ENCODE measurements at places on chromosomes 2 and 18. TPM values are rescaled to one million over a fixed set of nuclear protein-coding genes. Genes with fewer than 3 reads are reported as not detected.

DCDC2C gene
- total RNA-seq: not detected

SOWAHC gene
- 0.75 TPM for total RNA-seq

GATA6 gene
- 0.91 TPM for total RNA-seq

CENPA gene
- not detected for total RNA-seq

NAT8 gene
- total RNA-seq: not detected

GBX2 gene
- total RNA-seq: not detected

KYNU gene
- 0.40 TPM for total RNA-seq

DNA sequence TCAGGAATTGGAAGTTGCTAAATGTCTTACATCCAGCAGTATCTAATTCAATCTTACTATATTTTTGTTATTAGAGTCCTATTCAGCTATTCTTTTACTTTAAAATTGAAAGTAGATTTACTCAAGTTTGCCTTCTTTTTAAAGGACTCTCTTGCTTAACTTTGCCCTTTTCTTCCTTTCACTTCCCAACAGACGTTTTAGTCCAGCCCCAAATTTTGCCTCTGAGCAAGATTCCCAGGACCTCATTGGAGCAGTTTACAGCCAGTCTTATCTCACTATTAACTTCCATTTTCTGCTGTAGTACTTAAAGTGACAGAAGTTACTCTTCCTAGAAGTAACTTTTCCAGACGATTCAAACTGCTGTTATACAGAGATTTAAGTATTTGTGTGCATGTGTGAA lies 1.7 kb upstream of the PRKD3 start:
- H3K4me3 ChIP-seq: peak overlapping the region; percentile 94
- no peak for DNase-seq
- no peaks in the 10 kb centered on the region for H3K27me3 ChIP-seq
- H3K4me1 ChIP-seq: peaks cover 15% of the 10 kb centered on the region

- H3K27me3 ChIP-seq: no peaks in the 10 kb centered on the region
- H3K4me1 ChIP-seq: peaks cover 7% of the 10 kb centered on the region
- no peak for DNase-seq
Observed at GRCh38 chr18:32383050-32383819, 87.4 kb downstream of the GAREM1 start.

- no peaks in the 10 kb centered on the region for H3K4me1 ChIP-seq
- H3K27me3 ChIP-seq: no peaks in the 10 kb centered on the region
- H3K4me3 ChIP-seq: no peak overlapping the region
- DNase-seq: no peak
- no peaks in the 10 kb centered on the region for H3K36me3 ChIP-seq
- no peak overlapping the region for H3K27ac ChIP-seq
Observed at GRCh38 chr2:153005071-153005730, 286.8 kb downstream of the ARL6IP6 start.

- no peak for DNase-seq
- no peak overlapping the region for H3K4me3 ChIP-seq
- H3K4me1 ChIP-seq: peaks cover 4% of the 10 kb centered on the region
- H3K36me3 ChIP-seq: no peaks in the 10 kb centered on the region
Observed at GRCh38 chr2:30443081-30443480, 4.0 kb upstream of the LCLAT1 start.

DNA sequence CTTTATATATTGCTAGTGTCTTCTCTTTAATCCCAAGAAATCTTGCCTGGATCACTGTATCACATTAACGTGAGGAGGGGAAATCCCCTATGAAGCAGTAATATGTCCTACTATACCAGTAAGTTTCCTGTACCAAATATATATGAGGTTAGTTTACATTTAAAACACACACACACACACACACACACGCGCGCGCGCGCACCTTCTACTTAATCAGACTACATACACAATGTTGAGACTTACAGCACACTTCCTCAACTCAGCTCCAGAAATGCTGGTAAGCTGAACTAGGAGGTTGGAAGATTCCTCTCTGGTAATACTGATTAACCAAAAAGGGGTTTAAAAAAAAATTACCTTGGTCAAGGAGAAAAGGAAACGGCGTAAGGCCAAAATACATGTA lies 49.3 kb downstream of the USP34 start:
- DNase-seq: no peak
- H3K4me1 ChIP-seq: peaks cover 39% of the 10 kb centered on the region
- no peak overlapping the region for H3K4me3 ChIP-seq
- no peaks in the 10 kb centered on the region for H3K27me3 ChIP-seq
- no peak overlapping the region for H3K27ac ChIP-seq

GRCh38 chr2:178159966-178160365 lies 34.3 kb upstream of the OSBPL6 start:
- H3K4me1 ChIP-seq: no peaks in the 10 kb centered on the region
- no peak overlapping the region for H3K27ac ChIP-seq
- no peak for DNase-seq
- no peaks in the 10 kb centered on the region for H3K27me3 ChIP-seq

DNA sequence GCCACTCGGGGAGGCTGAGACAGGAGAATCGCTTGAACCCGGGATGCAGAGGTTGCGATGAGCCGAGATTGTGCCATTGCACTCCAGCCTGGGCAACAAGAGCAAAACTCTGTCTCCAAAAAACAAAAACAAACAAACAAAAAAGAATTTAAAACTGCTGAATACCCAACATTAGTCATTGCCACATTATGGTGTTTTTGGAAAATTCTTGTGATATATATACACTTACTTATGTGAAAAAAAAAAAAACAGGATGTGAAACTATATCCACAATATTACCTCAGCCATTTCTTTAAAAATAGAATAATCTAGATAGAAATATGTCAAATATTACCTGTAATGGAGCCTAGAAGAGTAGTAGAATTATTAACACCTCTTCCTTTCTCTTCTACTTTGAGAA lies 288.3 kb upstream of the FN1 start:
- H3K4me3 ChIP-seq: no peak overlapping the region
- no peak for DNase-seq
- no peak overlapping the region for H3K27ac ChIP-seq
- no peaks in the 10 kb centered on the region for H3K36me3 ChIP-seq
- no peaks in the 10 kb centered on the region for H3K4me1 ChIP-seq
- no peaks in the 10 kb centered on the region for H3K27me3 ChIP-seq

DNA sequence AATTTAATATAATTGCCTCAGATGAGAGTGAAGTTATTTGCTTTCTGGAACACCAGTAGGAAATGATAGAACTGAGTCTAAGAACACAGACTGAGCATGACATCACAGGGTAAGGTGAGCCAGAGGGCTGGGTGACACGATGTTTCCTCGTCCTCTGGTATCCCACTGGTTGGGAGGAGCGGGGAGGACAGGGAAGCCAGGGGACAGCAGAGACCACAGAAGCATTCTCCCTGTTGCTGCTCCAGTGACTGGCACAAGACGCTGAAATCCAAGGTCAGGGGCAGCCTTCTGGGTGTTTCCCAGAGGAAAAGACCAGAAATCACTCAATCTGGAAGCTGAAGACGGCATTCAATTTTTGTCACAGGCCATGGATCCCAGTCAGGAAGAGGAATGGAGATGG lies 363.4 kb upstream of the SOX11 start:
- no peaks in the 10 kb centered on the region for H3K27me3 ChIP-seq
- no peaks in the 10 kb centered on the region for H3K36me3 ChIP-seq
- no peak overlapping the region for H3K4me3 ChIP-seq
- H3K27ac ChIP-seq: no peak overlapping the region
- H3K4me1 ChIP-seq: no peaks in the 10 kb centered on the region
- DNase-seq: no peak

GRCh38 chr2:217402761-217403383 lies 543.0 kb upstream of the TNP1 start:
- DNase-seq: no peak
- no peaks in the 10 kb centered on the region for H3K27me3 ChIP-seq
- no peak overlapping the region for H3K27ac ChIP-seq
- H3K4me1 ChIP-seq: peaks cover 12% of the 10 kb centered on the region

DNA sequence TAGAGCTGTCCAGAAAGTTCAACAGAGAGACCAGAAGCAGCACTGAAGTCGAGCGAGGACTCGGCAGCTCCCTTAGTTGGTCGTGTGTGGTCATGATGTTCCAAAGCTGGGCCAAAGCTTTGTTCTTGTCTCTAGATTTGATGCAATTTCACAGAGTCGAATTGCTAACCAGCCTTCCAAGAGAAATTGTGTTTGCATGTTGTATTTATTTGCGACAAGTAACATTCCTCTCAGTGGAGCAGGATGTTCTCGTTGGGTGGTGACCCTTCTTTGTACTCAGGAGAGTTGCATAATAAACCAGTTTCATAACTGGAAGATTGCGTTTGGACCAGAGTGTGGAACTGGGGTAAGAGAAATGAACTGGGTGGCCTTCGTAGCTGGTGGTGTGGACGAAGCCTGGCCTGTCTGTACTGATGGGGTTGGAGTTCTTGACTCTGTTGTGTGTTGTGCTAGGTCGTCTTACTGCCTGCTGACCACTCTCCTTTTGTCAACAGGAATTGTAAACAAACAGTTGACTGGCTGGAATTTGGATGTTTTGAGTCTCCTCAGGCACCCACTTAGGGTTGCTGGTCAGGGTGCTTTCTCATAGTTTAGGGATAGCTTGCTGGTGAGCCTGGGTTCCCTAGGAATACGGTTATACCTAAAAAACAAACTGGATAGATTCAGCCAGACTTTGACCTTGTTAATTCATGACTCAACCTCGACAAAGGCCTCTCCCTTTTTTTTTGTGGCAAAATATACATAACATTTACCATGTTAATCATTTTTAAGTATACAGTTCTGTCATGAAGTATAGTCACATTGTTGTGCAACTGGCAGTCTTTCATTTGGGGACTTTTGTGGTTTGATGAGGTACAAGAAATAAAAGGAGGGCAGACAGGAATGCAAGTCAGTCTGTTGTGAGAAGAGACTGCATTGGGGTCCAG lies 28.9 kb upstream of the TOGARAM2 start:
- DNase-seq: peak; percentile 50
- H3K27me3 ChIP-seq: no peaks in the 10 kb centered on the region
- H3K4me1 ChIP-seq: peaks cover 23% of the 10 kb centered on the region
- H3K36me3 ChIP-seq: no peaks in the 10 kb centered on the region
- no peak overlapping the region for H3K4me3 ChIP-seq

GRCh38 chr18:46156124-46156745 lies 52.0 kb downstream of the HAUS1 start:
- DNase-seq: no peak
- H3K36me3 ChIP-seq: no peaks in the 10 kb centered on the region
- H3K27ac ChIP-seq: no peak overlapping the region
- peaks cover 40% of the 10 kb centered on the region for H3K4me1 ChIP-seq
- no peaks in the 10 kb centered on the region for H3K27me3 ChIP-seq
- H3K4me3 ChIP-seq: no peak overlapping the region

- no peaks in the 10 kb centered on the region for H3K36me3 ChIP-seq
- H3K27me3 ChIP-seq: peaks cover 19% of the 10 kb centered on the region
- H3K27ac ChIP-seq: no peak overlapping the region
- H3K4me3 ChIP-seq: no peak overlapping the region
Observed at GRCh38 chr2:118814368-118814767, 33.1 kb downstream of the EN1 start.

- H3K36me3 ChIP-seq: no peaks in the 10 kb centered on the region
- H3K27ac ChIP-seq: no peak overlapping the region
- H3K4me1 ChIP-seq: no peaks in the 10 kb centered on the region
- no peak for DNase-seq
Observed at GRCh38 chr2:233185963-233186362, 65.5 kb upstream of the ATG16L1 start.
